ENCODE measurements at places on chromosomes 16 and 17.

DNA sequence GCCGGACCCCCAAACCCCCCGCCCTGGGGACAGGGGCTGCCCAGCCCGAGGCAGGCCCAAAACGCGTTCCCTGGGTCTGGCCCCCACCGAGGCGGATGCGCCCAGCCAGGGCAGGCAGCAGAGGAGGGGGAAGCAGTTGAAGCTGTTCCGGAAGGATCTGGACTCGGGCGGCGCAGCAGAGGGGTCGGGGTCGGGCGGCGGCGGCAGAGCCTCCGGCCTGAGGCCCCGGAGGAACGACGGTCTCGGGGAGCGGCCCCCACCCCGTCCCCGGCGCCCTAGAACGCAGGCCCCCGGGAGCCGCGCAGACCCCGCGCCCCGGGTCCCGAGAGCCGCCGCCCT is 22.9 kb upstream of the ZFPM1 start:
- DNase-seq = peak; percentile 22

DNA sequence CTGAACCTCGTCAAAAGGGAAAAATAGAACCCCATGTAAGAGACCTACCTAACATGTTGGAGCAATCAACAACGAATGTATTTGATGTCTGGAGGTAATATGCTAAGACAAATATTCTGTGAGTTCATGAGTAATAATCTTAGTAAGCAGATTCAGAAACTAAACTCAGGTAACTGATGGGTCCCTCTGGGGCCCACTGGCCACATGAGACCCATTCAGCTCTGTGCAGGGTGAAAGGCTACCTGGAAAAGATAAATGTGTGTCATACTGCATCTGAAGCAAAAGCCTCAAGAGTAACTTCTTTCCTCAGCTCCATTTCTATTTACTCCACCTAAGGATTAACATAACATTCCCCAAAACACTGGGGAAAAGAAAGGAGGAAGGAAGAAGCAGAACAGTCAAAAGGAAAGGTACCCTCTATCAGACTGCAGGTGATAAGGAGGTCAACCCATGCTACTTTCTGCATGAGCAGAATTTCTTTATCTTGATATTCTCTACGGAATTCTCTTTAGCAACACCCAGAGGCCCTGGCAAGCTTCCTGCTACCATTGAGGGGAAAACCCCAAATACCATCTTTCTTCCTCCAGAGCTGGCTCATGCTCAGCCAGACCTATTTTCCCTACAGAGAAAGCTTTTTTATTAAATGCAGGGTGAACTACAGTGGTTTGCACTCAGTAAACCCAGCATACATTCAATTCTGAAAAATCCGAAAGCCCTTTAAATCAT is 37.7 kb upstream of the ABCA6 start:
- DNase-seq = no peak

DNA sequence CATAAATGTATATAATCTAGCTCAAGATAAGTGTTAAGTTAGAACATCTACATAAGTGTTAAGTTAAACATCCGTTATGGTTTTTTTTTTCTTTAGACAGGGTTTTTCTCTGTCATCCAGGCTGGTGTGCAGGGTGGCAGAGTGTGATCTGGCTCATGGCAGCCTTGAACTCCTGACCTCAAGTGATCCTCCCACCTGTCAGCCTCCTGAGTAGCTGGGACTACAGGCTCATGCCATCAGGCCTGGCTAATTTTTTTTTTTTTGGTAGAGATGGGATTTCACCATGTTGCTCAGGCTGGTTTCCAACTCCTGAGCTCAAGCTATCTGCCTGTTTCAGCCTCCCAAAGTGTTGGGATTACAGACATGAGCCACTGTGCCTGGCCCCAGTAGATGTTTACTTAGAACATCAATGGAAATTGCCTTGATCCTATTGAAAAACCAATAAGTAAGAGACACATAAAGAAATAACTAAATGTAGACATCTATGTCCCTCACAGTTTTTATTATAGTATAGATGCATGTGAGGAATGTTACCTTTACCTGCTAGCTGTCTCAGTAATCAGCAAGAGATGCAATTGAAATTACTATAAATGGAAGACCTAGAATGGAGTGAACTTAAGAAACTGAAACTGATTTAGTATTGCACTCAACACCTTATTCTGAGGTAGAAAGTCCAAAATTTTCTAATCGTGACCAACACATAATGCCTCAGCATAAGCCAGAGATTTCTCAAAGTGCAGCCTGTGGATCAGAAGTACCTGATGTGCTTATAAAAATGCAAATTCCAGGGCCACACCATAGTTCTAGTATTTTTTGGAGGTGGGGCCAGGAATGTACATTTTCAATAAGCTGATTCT is 5.5 kb upstream of the FAM20A start:
- no peak for DNase-seq

DNA sequence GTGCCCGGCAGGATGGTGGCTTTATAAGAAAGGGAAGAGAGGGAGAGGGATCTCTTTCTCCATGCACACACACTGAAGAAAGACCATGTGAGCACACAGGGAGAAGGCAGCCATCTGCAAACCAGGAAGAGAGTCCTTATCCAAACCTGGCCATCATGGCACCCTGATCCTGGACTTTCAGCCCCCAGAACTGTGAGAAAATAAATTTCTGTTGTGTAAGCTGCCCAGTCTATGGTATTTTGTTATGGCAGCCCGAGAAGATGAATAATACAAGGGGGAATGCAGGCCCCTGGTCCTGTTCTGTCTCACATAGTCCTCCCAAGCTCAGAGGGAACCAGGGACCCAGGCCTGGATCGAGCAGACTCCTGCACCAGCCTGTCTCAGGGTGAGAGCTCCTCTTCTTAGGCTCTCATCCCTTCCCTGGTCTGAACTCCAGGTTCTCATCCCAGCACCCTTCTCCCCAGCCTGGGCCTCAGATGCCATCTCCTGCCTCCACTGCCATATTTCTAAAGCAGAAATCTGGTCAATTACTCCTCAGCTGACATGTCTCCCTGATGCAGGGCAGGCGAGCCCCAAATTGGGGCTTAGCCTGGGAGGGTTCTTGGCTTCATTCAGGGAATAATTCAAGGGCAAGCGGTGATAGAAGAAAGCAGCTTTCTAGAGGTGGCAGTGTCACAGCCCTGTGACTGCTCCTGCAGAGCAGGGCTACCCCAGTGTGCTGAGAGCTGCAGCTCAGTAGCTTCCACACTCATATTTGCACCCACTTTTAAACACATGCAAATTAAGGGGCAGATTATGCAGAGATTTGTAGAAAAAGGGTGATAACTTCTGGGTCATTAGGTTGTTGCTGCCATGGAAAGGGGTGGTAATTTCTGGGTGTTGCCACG is 28.8 kb downstream of the IGFBP4 start:
- no peak for DNase-seq

GRCh38 chr17:75927286-75927922 is 13.4 kb downstream of the FBF1 start:
- no peak for DNase-seq

DNA sequence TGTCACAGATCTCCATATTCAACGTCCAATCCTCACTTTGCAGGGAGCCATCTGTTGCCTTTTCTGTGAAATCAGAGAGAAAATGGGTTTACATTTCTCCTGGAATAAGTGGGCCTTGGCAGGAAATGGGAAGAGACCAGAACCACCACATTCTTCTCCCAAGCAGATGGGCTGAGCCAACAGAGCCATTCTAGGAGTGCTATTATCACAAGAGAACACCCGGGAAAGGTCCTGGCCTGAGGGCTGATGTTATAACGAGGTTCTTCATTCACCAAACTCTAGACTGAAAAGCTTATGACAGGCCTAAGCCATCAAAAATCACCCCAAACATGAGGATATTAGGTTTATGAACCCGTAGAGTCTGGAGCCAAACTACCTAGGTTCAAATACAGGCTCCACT is 64.7 kb downstream of the TOM1L2 start:
- no peak for DNase-seq

DNA sequence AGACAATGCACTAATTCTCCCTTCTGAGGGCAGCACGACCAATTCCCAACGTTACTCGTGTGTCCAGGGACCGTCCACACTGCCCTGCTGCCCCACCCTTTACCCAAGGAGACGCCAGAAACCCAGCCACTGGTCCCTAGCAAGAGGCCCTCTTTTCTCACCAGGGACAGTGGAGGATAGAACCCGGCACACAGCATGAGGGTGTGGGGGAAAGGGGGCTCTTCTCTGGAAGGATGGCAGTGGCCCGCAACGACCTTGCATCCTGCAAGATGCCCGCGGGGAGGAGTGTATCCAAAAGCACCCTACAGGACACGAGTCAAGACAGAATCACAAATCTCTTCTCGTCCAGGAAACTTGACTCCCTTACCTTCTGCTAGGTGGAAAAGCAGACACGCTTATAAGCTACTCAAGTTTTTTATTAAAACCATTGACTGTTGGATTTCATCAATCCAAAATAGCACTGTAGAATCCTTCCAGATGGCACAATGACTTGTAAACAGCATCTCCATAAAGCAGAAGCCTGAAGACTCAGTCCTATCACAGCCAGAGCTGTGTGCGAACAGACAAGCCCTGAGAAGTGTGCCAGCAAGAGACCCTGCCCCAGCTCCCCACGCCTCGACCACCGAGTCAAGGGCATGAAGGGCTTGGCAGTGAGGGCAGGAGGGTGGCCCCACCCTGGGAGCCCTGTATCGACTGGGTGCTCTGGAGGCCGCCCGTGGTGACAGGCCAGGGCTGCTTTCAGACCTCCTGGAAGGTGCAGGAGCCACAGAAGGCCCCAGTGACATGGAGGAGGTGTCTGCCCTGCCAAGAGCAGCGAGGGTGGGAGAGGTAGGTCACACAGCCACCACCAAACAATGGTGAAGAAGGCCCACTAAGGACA is 103.8 kb downstream of the ANKRD11 start:
- DNase-seq = no peak

GRCh38 chr17:17264430-17264829 is 16.6 kb downstream of the COPS3 start:
- DNase-seq = no peak

DNA sequence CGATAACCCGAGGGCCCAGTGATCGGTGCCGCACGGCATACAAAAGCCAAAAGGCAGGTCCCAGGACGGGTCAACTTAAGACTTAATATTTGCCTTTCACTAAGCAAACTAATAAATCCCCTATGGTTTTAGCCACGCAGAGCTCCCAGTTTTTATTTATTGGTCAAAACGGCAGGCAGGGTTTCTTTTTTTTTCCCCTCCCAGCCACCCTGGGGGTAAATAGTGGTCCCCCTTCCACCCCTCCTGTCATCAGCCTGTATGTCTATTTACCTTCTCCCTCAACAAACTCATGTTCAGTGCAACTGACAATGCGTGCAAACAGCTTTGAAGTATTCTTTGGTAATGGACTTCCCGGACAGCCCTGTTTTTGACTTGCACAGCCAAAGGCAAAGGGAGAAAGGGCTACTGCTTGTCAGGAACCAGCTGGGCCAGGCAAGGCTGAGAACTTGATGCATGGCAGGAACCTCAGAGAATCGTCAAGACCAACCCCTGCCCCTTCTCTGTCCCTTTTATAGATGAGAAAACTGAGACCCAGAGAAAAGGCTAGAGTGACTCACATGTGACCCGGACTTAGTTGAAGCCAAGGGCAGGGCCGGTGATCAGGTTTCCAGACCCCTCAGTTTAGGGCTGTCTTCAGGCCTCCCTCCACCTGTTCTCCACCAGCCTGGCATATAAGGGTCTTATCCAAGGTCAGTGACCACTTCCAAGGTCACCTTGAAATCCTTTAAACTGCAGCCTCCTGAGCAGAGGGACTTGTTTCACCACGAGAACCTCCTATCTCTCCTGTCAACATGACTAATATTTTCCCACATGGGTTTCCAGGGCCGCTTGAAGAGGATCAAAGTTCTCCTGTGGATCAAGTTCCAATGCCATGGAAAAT is 279.0 kb downstream of the SOX9 start:
- no peak for DNase-seq

- no peak for DNase-seq
Observed at GRCh38 chr16:62717026-62717425, 680.8 kb upstream of the CDH8 start.

DNA sequence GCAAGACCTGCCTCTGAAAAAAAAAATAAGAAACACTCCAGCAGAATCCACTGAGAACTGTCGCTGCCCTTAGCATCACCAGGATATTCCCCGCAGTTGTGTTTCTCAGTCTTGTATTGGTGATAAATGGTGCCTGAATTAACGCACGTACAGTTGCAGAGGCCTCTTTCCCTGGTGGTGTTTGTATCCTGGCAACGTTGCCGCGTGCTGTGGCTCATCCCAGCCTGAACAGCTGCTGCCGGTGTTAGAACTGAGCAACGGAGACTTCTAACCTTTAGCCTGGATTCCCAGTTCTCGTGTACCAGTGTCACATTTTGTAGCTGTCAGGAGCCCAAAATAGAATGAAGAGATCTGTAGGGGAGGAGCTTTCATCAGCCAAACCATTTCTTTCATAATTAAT is 4.8 kb downstream of the MLYCD start:
- no peak for DNase-seq

GRCh38 chr17:55545806-55546205 is 34.6 kb upstream of the SMIM36 start:
- DNase-seq = no peak

GRCh38 chr16:48064971-48065370 is 90.8 kb downstream of the ABCC12 start:
- no peak for DNase-seq

- no peak for DNase-seq
Observed at GRCh38 chr17:81056312-81056711, 21.4 kb downstream of the BAIAP2 start.

DNA sequence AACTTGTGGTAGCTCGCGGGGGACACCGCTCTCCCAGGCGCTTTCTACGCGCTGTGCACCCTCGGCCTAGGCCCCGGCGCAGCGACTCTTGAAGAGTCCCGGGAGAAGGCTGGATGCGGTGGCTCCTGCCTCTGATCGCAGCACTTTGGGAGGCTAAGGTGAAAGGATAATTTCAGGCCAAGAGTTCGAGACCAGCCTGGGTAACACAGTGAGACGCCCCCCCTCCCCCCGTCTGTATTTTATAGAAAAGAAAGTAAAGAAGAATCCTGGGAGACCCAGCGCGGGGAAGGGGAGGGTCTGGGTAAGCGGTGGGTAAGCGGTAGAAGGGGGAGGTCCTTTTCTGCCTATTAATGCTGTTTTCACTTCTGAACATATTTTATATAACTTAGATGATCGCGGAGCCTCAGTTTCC is 486 bp upstream of the PLLP start:
- DNase-seq = peak; percentile 34

- DNase-seq = no peak
Observed at GRCh38 chr16:2971985-2972784, 3.0 kb downstream of the PAQR4 start.

Measured in hematopoietic multipotent progenitor cell (in vitro differentiated cells).